LoVo (cell line): ENCODE measurements at places on chromosomes 7 and 10.

GRCh38 chr10:11068861-11069633 lies 51.4 kb downstream of the CELF2 start:
- DNase-seq, result no peak

DNA sequence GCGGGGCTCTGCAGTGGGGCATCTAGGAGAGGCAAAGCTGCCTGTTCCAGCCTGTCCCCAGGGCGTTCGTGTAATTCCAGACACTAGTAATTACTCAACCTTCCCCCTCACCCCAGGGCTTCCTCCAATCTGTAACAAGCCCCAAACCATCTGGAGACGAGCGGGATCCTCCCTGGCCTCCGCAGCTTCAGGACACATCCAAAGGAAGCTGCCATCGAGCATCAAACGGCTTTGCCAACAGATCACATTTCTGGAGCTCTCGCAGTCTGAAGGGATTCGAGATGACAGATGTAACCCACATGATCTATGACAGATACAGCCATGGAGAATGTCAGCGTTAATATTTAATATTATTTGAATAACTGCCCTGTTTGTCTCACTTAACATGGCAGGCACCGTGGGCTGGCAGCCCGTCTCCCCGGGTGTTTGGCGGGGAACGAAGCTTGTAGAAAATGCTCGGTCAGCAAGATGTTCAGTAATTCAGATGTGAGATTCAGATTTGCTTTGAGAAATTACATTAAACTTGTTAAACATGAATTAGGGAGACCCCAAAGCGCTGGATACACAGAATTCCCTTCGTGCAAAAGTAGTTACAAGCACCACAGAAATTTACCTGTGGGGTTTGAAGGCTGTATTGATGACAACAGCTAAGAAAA lies 108.5 kb upstream of the C7orf33 start:
- DNase-seq, result no peak

DNA sequence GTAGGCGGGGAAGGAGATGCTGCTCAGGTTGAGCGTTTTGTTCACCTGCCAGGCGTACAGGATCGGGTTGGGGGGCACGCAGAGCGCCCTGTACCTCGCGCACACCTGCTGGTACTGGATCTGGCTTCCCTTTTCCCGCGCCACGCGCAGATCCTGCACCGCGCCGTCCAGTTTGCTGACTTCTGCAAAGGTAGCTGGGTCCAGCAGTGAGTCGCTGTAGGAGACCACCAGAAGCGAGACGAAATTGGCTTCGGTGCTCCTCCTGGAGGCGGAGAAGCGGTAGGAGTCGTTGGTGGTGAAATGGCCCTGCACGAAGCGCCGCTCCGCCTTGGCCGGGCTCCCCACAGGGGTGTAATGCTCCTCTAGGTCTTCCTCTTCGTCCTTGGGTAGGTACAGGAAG lies 90.7 kb upstream of the RAB18 start:
- no peak for DNase-seq

- no peak for DNase-seq
These were observed 395.6 kb downstream of the TNS3 start for GRCh38 chr7:47186316-47186715.

- DNase-seq, result no peak
These were observed 23.6 kb downstream of the TSPAN15 start for GRCh38 chr10:69474742-69475432.

DNA sequence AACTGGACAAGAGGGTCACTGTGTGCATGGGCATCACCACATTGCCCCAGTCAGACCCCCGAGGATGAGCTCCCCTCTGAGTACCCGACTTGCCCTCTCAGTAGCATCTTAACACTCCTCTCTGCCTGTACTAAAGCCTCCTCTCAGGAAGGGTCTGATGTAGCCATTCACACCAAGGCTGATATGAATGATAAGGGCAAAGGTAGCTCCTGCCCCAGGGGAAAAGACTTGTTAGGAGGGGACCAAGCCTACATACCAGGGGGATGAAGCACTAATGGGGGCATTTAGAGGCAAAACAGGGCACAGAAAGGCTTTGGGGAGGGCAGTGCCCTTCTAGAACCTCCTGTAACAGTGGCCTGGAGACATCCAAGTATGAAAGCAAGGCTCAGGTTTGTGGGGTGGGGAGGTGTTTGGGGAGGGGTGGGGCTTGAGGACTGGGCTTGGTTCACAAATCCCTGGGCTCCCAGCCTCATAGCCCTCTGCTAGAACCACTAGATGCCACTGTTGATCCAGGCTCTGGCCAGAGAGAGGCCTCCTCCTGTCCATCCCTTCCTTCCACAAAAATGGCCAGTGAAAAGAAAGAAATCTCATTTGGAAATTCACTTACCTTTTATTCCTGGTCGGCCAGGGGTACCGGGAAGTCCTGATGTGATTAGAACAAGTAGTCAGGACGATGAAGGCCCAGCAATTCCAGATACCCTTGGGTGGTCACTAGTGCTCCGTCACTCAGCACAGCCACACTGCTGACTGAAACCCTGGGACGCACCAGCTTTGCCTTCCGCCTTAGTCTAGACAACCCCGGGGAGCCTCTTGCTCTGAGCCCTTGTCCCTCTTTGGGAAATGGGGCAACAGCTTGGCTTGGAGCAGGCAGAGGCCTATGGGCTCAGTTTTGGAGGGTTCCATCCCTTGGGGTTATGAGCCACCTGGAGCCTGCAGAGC lies 40.3 kb downstream of the COL17A1 start:
- peak; percentile 34 for DNase-seq

GRCh38 chr7:118626739-118627138 lies 402.2 kb downstream of the ANKRD7 start:
- DNase-seq, result no peak

- no peak for DNase-seq
These were observed 243.7 kb upstream of the SP8 start for GRCh38 chr7:21030237-21030871.

DNA sequence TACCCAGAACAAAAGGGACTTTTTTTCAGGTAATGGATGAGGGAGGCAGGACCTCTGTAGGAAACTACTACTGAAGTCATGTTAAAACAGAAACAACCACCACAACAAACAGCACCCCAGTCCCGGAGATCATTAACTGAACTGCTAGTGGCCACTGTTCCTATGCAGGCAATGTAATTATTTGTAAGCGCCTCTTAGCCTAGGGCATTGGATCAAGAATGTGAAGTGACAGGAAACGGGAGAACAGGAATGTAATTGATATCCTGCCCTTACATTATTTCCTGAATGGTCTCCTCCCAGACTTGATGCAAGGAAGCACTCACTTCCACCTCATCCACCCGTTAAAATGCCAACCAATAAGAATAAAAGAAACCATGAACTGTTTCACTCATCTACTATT lies 16.7 kb upstream of the GAD2 start:
- DNase-seq, result no peak

- no peak for DNase-seq
These were observed 11.8 kb downstream of the KAZALD1 start for GRCh38 chr10:101073631-101074030.

GRCh38 chr10:47277352-47278151 lies 22.4 kb upstream of the GDF10 start:
- DNase-seq, result no peak

GRCh38 chr7:111827863-111828504 lies 265.7 kb upstream of the IMMP2L start:
- DNase-seq, result peak; percentile 15

DNA sequence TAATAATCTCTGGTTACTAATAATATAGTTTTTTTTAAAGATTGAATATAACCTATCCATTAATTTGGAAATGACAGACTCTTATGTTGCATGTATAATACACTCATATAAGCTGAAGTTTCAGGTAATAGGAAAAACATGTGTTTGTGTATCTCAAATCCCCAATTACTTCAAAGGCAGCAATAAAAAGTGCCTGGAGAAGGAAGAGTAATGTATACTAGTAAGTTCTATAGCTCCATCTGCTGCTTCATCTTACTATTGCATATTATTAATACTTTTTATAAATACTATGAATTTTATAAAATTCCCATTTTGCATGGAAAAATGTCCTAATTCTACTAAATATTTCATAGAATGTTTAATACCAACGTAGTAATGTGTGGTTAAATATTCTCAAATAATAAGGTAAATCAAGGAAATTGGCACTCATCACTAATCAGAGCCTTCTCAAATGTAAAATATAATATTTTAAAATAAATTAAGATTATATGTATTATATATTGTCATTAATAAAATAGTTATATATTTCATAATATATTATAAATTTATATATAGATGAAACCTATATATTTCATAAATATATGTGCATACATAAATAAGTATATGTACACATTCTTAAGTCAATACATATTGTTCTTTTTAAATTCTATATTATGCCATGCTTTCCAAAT lies 311.9 kb downstream of the HGF start:
- DNase-seq, result peak; percentile 51

- no peak for DNase-seq
These were observed 45.4 kb downstream of the GOLGA7B start for GRCh38 chr10:97895084-97895483.

GRCh38 chr7:44388089-44388970 lies 62.9 kb upstream of the CAMK2B start:
- DNase-seq, result no peak

DNA sequence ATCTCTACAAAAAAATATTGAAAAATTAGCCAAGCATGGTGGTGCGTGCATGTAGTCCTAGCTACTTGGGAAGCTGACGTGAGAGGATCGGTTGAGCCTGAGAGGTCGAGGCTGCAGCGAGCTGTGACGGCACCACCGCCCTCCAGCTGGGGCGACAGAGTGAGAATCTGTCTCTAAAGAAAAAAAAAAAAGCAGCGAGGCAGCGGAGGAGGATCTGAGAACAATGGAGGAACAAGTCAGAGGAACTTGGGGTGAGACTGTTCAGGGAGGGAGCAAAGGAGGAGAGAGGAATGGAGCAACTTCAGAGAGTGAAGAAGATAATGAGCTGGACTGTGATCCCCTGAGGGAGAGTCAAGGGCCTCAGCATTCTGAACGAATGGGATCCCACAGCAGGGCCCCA lies 85.4 kb downstream of the MKX start:
- no peak for DNase-seq

DNA sequence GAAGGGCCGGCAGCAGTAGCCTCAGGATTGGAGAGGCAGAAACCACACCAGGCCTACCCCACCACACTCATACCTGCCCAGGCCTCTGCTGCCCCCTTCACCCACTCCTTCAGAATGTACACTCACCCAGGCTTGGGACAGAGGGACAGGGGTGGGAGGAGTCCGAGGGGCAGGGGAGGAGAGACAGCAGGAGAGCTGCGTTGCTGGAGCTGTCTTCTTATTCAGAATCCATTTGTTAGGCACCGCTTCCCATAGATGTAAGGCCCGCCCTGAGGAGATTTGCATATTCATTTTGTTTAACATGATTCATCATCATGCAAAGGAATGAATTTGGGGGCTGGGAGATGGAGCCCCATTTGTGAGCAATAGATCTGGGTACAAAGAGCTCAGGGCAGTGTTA lies 156.7 kb downstream of the CDH23 start:
- no peak for DNase-seq

DNA sequence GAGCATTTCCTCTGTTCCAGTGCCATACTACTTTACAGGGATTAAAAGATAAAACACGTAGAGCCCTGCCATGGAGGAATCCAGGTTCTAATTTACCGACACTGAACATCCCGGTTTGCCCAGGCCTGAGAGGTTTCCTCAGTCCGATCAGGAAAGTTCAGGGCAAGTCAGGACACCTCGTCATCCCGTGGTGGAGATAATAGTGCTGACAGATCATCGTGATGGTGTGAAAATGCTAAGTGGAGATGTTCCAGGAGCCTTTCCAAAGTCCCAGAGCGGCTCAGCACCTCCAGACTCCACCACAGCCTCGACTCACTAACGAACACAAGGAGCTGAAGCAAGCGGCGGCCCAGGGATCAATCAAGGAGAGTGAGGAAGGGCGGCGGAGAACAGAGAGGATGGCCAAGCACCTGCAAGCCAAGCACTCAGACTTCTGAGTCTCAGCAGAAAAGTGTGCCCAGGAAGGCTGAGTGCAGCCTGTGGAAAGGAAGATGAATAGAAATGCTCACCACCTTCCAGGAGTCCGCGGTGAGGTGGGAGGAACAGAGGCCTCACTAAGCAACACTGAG lies 103.7 kb upstream of the VWC2 start:
- DNase-seq, result no peak

DNA sequence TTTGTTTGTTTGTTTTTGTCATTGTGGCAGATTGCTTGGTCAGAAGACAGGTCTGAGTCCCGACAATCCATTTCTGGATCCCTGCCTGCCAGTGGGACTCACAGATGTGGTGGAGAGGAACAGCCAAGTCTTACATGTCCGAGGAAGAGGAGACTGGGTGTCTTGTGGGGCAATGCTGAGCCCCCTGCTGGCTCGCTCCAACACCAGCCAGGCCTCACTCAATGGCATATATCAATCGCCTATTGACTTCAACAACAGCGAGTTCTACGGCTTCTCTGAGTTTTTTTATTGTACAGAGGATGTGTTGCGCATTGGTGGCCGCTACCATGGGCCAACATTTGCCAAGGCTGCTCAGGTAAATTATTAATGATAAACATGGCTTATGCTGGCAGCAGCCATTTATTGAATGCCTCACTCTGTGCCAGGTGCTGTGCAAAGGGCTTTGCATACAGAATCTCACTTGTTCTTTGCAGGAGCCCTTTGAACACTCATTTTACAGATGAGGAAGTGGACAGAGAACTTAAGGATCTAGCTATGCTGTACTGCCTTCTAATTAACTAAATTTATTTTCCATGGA lies 33.3 kb downstream of the COX15 start:
- no peak for DNase-seq

- DNase-seq, result no peak
These were observed 426.5 kb upstream of the AKR1E2 start for GRCh38 chr10:4399556-4399955.

- DNase-seq, result no peak
These were observed 17.6 kb upstream of the ELN start for GRCh38 chr7:74010407-74010806.

DNA sequence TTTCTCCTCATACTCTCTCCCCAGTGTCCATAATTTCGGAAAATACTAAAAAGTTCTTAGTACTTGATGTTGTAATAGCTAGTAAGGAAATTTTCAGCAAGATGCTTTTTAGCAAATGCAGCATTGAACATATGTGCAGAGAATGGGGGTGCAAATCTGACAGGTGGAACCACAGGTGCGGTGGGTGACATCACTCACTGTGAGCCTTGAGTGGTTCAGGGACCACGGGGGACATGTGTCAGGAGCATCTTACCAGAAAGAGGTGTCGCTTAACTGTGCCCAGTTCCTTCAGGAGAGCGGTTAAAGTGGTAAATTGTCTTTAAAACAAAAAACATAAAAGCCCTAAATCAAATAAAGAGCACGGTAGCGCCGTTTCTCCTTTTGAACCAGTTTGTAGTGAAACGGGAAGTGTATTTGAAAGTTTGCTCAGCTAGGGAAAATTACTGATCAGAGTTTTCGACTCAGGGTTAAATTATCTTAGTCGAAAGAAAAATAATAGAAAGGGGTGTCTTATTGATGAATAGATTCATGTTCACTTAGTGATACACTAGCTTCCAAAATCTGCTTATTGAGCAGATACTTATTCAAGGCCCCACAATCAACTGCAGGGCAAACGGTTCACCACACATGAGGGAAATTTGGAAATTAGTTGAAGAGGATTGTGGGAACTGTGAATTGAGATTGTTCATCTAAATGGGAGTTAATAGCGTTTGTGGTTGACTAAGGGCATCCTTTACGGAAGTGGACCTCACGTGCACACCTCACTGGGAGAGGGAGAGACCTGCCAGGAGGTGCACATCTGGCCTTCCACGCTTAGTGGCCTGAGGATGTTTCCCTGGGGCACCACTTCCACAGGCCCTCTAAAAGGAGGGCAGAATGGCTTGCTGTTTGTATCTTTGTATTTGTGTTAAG lies 12.7 kb downstream of the CUL1 start:
- DNase-seq, result no peak

- no peak for DNase-seq
These were observed 86.6 kb upstream of the KCTD7 start for GRCh38 chr7:66542049-66542448.
